ENCODE measurements at places on chromosomes 3 and 15. TPM values are rescaled to one million over a fixed set of nuclear protein-coding genes. Genes with fewer than 3 reads are reported as not detected.
A peak's percentile ranks its signal among the peaks of the same experiment; 100 is the strongest.

DNA sequence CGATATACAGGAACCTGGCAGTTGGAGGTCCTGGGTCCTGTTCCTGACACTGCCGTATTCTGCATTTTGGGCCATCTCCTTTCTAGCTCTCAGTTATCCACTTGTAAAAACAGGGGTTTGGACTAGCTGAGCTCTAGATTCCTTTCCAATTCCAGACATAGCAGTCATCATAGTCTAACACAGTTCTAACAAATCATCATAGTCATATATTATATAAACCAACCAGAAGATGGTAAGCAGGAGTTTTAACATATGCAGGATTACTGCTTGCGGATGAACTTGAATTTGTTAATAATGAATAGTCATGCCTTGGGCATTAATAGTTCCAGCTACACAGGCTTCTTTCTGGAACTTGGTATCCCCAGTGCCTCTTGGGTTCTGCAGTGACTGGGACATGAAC, 26.6 kb downstream of the MASP1 start:
- no peaks in the 10 kb centered on the region for H3K36me3 ChIP-seq
- peaks cover 19% of the 10 kb centered on the region for H3K27me3 ChIP-seq
- no peaks in the 10 kb centered on the region for H3K4me1 ChIP-seq
- H3K4me3 ChIP-seq = no peak overlapping the region
- H3K27ac ChIP-seq = no peak overlapping the region

GRCh38 chr3:191813245-191813644, 352.3 kb downstream of the PYDC2 start:
- H3K27ac ChIP-seq = no peak overlapping the region
- H3K27me3 ChIP-seq = no peaks in the 10 kb centered on the region

DNA sequence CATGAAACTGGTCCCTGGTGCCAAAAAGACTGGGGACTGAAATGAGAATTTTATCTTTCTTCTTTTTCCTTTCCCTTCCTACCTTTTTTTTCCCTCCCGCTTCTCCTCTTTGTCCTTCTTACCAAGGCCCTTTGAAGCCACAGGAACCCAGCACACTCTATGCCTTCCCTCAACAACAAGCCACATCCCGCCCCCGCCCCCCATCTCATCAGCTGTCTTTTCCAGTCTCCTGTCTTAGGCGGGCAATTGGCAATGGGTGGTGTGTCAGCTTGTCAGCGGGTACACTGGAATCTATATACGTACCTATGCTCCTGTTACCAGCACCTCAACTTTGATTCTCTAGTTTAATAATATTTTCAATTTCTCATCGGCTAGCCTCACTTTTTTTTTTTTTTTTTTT, 56.3 kb upstream of the CHD2 start:
- peak overlapping the region; percentile 40 for H3K4me3 ChIP-seq
- H3K4me1 ChIP-seq = peaks cover 54% of the 10 kb centered on the region
- H3K27me3 ChIP-seq = no peaks in the 10 kb centered on the region
- no peak for DNase-seq
- H3K27ac ChIP-seq = peak overlapping the region; percentile 77

Gene CRYGS
- total RNA-seq = 4.4 TPM

Gene AHSG
- total RNA-seq = not detected
